Uterus (tissue), 4 donors: ENCODE measurements at places on chromosomes 16 and 17.

- DNase-seq = no peak
Measured at GRCh38 chr16:50505714-50506542, 42.3 kb upstream of the NKD1 start.

DNA sequence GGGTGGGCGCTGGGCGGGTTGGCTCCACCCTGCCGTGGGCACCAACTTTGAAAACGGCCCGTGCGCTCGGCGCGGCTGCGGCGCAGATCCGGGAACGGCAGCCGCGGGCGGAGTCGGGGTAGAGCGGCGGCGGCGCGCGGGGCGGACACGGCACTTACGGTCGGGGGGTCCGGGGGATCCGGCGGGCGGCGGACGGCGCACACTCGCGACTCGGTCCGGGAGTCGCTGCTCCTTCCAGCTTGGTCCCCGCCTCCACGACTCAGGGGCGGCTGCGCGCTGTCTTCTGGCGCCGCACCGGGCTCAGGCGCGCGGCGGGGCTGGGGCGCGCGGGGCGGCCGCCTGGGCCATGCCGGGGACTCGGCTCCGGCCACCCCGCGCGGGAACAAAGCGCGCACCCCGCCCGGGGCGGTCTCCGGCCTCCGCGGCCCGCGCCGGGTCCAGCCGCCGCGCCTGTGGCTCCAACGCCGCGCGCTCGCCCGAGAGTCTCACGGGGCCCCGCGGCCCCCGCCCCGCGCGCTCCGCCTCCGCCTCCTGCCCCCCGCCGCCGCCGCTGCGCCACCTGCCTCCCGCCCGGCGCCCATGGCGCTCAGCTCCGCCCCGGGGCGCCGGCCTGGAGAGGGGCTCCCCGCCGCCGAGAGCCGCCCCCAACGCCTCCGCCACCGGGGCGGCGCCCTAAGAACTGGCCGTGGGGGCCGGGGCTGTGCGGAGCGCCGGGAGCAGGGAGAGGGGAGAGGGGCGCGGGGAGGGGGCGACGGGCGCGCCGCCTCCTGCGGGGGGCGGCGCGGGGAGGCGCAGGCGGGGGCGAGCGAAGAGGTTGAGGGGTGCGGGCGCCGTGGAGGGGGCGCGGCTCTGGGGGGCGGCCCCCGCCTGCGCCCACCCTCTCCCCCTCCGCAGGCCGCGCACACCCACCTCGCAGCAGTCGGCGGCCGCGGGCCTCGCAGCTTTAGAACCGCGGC lies 35.9 kb downstream of the CBFA2T3 start:
- DNase-seq = no peak

DNA sequence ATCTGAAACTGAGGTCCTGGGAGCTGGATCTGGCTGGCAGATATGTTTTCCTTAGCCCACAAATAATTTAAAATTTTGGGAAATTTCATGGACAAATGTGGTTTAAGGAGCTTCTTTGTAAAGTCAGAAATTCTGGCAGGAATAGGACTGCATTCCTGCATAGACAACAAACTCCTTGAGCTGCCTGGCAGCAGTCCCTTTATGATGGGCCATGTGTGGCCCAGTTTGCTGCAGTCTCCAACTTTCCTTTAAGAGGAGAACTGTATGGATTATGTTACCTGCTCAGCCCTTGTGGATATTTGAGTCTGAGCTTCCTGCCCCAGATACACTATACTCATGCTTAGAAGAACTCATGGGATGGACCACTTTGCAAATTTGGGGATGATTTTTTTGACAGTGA lies 48.5 kb upstream of the HS3ST2 start:
- no peak for DNase-seq

GRCh38 chr17:80372456-80372855 lies 42.5 kb upstream of the ENDOV start:
- DNase-seq = no peak

DNA sequence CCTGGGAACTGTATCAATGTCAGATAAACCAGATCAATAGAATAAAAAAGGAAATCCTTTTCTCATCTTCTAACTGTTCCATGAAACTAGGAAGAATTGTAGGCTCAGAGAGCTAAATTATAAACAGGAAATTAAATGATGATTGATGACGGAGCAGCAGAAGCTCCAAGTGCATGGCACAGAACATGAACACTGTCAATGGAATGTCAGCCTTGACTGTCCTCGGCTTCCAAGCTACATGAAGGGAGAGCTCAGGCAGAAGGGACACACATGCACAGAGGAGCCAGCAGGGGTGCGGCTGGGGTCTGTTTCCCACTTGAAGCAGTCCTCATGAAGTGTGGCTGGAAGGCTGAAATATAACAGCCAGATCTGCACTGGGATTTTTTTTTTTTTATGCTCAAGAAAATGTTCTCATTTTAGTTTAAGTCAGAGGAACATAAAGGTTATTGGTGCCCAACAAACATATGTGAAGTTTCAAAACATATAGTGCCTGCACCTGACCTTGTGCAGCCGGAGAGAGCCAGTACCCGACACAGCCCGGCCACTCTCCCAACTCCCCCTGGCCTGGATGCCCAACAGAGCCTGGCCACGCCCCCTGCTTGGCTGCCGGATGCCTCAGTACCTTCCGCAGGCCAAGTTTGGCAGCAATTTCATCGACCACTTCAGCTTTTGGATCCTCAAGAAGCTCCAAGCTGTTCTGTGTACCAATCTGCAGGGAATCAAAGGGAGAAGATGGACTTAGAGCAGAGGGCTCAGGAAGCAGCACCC lies 37.0 kb downstream of the NPLOC4 start:
- no peak for DNase-seq

DNA sequence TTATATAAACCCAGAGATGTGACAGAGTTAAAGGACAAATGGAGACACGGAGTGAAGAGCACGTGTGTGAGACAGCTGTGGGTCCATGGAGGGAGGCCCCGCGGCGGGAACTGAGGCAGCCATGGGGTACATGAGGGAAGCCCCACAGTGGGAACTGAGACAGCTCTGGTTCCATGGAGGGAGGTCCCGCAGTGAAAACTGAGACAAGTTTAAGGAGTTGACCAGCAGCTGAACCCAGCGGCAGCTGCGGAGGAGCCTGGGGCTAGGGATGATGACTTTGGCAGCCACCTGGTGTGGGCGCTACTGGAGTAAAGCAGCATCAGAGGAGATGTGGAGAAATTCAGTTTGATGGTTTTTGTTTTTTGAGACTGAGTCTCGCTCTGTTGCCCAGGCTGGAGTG lies 185.1 kb downstream of the RPTOR start:
- DNase-seq = no peak

GRCh38 chr17:1089915-1090314 lies 89.9 kb downstream of the ABR start:
- DNase-seq = no peak

GRCh38 chr17:64920026-64920418 lies 744 bp upstream of the LRRC37A3 start:
- DNase-seq = no peak

GRCh38 chr17:1906662-1907101 lies 76.9 kb downstream of the RPA1 start:
- no peak for DNase-seq

DNA sequence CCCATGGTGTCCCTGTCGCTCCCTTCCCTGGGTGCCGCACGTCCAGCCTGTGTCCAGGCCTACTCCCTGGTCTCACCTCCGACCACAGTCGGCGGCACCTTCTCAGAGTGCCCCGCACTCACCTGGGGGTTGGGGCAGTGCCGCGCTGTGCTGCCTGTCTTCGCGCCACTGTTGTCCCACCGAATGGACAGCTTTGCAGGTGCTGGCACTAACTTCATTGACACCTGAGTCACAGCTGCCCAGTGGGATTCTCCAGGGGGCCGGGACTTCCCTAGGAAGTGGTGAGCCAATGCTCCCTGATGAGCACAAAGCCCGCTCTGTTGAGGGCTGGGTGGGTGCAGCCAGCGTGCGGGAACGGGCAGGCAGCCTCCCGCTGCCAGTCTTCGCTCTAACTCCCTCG lies 24.3 kb upstream of the DBNDD1 start:
- no peak for DNase-seq

DNA sequence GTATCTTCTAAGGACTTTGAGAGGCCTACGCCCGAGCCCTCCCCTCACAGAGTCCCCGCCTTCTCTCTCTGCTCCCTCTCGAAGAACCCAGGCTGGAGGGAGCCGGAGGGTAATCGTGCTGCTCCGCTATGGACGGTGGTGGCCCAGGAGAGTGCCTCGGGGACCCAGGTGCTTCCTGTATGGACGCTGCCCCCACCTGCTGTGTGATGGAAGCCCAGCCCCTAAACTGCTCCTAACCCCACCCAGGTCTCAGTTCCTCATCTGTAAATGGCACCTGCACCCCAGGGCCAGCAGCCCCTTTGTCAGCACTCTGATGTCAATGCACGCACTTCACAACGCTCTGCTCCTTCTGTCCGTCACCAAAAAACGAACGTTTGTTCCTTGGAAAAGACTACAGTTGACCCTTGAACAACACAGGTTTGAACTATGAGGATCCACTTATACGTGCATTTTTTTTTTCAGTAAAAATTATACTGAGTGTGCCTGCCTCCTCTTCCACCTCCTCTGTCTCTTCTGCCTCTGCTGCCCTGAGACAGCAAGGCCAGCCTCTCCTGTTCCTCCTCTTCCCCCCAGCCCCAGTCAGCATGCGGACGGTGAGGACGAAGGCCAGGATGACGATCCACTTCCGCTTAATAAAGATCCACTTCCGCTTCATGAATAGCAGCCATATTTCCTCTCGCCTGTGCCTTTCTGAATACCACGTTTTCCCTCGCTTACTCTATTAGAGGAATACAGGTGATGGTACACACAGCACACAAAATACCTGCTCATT lies 118.3 kb downstream of the BANP start:
- DNase-seq = no peak

DNA sequence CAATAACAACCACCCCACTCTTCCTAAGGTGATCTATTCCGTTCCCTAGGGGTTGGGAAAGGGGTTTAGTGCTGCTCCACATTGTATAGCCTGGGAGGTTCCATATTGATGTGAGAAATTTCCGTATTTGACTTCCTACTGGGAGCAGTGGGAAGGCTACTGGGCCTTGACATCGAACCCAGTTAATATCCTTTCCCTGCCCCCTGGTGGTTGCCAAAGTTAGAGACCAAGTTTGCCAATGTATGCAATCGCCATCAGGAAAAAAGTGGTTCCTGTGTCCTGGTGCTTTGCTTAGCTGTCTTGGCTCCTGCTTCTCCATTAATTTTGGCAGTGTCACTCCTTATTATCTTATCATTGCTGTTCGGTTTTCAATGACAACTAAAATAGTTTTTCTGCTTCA lies 914.9 kb downstream of the KCNJ2 start:
- no peak for DNase-seq

GRCh38 chr17:63173450-63173849 lies 207.4 kb downstream of the TANC2 start:
- no peak for DNase-seq

GRCh38 chr17:2889256-2889655 lies 93.0 kb downstream of the RAP1GAP2 start:
- DNase-seq = no peak

DNA sequence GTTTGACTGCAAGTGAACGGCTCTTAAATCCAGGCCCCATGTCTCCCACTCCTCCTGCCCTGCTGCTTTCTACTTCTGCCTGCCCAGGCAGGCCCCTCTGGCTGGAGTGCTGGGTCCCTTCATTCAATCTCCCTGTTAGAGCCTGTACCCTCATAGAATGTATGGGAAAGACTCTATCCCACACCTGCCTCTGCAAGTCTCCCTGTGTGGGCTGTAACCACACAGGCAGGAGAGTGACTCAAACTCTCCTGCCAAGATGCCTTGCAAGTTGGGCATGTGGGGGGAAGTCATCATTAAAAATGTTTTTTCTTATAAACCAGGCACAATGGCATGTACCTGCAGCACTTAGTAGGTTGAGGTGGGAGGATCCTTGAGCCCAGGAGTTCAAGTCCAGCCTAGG lies 77.5 kb downstream of the PLXDC1 start:
- no peak for DNase-seq
